ENCODE measurements at places on chromosomes 1 and 21.

DNA sequence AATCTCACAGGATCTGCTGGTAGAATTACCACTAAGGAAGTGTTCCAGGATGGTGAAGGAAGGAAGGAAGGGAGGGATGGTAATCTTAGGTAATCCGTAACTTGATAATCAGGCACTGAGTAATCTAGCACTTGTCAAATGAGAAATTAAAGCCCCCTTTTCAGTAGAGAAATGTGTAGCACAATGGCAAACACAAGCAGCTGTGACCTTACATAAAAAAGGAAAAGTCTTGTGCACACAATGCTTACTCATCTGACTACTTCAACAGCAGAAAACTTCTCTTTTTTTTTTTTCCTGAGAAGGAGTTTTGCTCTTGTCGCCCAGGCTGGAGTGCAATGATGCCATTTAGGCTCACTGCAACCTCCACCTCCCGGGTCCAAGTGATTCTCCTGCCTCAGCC, 6.1 kb downstream of the NUP210L start:
- DNase-seq: no peak

DNA sequence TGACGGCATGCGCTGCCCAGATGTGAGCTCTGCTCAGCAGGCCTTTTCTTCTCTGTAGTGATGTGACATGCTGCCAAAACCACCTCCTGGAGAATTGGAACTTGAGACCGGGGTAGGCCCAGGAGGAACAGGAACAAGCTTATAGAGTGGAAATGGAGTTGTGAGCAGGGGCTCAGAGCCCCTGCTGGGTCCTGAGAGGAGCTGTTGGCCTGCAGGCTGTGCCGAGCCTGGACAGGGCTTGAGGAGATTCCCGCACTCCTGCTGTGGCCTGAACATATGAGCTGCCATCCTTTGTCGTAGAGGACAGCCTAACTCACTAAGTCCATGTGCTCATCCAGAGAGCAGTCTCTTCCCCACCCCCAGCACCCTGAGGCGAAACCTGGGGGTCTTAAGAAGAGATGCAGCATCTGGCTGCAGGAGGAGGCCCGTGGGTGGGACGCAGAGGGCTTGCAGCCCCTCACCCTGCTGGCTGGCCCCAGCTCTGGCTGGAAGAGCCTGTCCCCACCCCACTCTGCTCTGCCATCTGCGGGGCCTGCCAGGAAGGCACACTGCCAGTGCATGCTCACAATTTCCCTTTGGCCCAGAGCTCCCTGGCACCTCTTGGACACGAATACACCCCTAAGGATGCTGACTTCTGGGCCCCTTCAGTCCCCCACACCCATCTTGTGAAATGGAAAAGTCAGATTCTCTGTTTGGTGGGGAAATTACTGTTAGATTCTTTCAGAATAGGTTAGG, 42.5 kb downstream of the PTPRF start:
- DNase-seq: no peak

DNA sequence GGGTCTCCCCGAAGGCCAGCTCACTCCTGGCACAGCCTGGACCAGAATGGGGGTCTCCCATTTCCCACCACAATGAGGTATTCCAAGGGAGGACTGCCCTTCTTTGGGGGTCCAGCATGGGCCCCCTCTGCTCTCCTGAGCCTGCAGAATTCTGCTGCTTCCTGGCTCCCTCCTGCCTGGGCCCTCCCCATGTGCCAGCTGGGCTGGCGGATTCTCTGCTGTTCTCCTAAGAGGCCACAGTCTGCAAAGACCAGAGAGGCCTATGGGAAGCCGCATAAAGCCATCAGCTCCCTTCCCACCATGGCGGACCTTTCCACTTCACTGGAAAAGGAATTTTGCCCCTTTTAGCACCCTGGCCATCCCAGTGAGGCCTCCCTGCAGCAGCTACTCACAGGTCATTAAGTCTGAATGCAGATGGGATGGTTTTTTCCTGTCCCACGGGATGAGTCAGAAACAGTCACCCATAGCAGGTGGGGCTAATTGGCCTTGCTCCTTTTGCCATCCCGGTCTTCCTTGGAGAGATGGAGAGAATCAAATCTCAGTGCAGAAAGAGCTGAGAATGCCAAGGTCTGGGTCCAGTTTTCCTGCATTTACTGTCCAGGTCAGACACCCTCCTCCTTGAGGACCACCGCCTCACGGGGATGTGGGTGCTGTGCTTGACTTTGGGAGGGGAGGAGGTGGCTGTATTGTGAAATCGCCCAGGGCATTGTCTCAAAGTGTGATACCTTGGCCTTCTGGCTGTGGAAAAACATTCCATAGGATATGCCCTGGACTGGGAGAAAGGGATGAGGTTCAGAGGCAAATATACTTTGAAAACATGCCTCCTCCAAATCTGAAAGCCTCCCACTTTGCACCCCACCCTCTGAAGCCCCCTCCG, 23.2 kb downstream of the MYBPH start:
- DNase-seq: no peak

DNA sequence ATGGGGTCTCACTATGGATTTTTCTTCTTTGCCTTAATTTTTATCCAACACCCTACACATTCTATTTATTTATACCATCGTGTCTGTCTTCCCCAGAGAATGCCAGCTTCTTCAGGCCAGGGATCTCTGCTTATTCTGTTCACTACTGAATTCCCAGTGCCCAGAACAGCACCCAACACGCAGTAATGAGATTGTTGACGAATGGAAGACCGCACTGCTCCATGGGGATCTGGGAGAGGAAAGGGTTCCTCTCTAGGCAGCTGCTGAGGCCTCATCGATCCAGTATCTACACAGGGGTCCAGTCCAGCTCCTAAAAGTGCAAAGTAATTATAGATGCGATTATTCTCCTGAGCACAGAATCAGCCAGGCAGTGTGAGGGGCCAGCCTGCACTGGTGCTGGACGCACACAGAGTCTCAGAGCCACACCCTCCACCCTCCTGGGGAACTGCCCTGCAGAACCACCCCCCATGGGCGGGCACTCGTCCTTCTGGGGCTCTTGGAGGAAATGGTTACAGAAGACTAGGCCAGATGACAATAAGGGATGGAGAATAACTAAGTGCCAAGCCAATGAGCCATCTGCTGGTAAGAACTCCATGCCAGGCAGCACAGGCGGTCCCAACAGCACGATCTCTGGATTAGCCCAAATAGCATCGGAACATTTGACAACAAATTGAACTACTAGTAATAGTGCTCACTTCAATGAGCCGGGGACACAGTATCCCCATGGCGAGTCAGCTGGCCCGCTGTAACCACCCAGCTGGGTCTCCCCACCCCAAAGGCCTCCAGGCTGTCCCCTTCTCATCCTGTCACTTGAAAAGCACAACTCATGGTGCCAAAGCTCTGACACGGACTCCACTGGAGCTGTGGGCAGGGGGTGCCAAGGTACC, 1.7 kb upstream of the PDE9A start:
- DNase-seq: no peak

GRCh38 chr1:229897501-229897900, 169.5 kb upstream of the GALNT2 start:
- no peak for DNase-seq

Measured in T-helper 17 cell (primary cell).